ENCODE measurements at places on chromosomes 13 and 19. TPM values are rescaled to one million over a fixed set of nuclear protein-coding genes. Genes with fewer than 3 reads are reported as not detected.

Gene ZNF600
- total RNA-seq = 8.7 TPM

Gene ZNF260
- total RNA-seq = 9.6 TPM

Gene ONECUT3
- not detected for total RNA-seq

Gene FFAR1
- total RNA-seq = 0.49 TPM

Gene KIR3DL1
- total RNA-seq = 0.64 TPM

Gene MTMR6
- total RNA-seq = 19.6 TPM

All from lung (tissue), 17 donors.